Activated CD8-positive, alpha-beta memory T cell treated with anti-CD3 and anti-CD28 coated beads, Interleukin-2, amount 10 ng/mL, durations not matched to agents 7 days and 5 days (primary cell): ENCODE measurements at places on chromosomes 3 and 15.
A peak's percentile ranks its signal among the peaks of the same experiment; 100 is the strongest.

DNA sequence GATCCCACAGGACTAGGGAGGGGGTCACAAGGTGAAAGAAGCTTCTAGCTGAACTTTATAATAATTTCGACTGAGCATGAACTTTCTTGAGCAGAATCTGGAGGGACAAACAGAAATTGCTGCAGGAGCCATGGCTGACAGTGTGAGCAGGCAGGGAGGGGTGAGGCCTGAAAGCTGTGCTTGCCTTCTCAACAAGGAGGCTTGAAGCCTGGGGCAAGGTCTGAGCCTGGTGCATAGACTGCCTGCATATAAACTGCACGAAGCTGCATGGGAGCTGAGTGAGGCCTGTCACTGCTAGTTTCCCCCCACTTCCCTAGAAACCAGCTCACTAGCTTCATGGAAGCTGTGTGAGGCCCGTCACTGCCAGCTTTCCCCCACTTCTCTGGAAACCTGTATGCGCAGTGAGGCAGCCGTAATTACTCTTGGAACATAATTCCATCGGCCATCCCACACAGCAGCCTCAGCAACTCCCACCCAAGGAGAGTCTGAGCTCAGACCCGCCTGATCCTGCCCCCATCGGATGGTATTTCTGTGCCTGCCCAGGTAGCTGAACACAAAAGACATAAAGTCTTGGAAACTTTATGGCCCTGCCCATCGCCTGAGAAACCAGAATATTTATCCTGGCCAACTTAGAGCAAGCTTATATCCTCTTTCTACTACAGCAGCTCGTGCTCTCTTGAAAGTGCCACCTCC lies 136.5 kb downstream of the PLCH1 start:
- no peaks in the 10 kb centered on the region for H3K36me3 ChIP-seq
- H3K27ac ChIP-seq: no peak overlapping the region
- no peak for DNase-seq
- H3K4me1 ChIP-seq: no peaks in the 10 kb centered on the region

- peak overlapping the region; percentile 83 for H3K4me3 ChIP-seq
- peak overlapping the region; percentile 86 for H3K27ac ChIP-seq
- H3K4me1 ChIP-seq: peaks cover 57% of the 10 kb centered on the region
These were observed 551 bp downstream of the PML start for GRCh38 chr15:73994912-73995622.

GRCh38 chr3:97970956-97971620 lies 1.1 kb downstream of the RIOX2 start:
- peaks cover 24% of the 10 kb centered on the region for H3K36me3 ChIP-seq
- no peaks in the 10 kb centered on the region for H3K27me3 ChIP-seq
- H3K4me1 ChIP-seq: peaks cover 89% of the 10 kb centered on the region
- no peak for DNase-seq

DNA sequence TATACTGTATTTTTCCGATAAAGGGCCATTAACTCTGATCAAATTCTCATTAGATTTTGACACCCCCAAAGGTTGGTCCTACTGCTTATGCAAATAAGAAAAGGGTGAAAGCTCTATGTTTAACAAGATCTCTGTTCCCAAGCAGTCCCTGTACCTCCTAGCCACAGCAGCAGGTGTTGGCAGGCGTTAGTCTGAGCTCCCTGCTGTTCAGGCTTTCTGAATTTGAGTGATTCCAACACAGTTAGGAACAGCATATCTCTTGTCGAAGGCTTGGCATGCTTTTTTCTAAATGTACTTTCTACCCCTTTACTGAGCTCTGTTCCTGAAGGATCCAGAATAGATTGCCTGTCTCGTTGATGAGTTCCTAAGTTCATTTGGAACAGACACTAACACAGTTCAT lies 42.3 kb downstream of the MITF start:
- H3K36me3 ChIP-seq: no peaks in the 10 kb centered on the region
- DNase-seq: no peak
- no peaks in the 10 kb centered on the region for H3K27me3 ChIP-seq
- no peak overlapping the region for H3K27ac ChIP-seq
- no peaks in the 10 kb centered on the region for H3K4me1 ChIP-seq

GRCh38 chr3:30531017-30531570 lies 75.3 kb upstream of the TGFBR2 start:
- no peaks in the 10 kb centered on the region for H3K27me3 ChIP-seq
- H3K4me3 ChIP-seq: no peak overlapping the region
- H3K4me1 ChIP-seq: no peaks in the 10 kb centered on the region
- no peak for DNase-seq

DNA sequence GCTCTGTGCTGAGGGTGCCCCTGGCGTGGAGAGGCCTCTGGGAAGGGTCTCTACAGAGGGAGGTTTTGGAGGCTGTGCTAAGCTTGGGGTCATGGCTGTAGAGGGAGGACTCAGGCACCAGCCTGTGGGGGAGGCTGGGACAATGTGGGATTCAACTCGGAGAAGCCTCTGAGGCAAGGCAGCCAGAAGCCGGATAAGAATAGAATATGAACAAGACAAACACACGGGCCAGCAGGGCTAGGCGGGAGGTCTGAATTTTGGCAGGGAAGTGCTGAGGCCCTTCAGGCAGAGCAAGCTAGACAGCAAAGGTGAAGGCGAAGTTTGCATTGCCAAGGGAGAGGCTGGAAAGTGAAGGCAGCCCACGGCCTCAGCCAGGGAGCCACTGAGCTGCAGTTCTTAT lies 612.1 kb upstream of the NR2F2 start:
- no peak overlapping the region for H3K4me3 ChIP-seq
- no peak overlapping the region for H3K27ac ChIP-seq
- H3K27me3 ChIP-seq: no peaks in the 10 kb centered on the region
- H3K4me1 ChIP-seq: no peaks in the 10 kb centered on the region
- no peak for DNase-seq

DNA sequence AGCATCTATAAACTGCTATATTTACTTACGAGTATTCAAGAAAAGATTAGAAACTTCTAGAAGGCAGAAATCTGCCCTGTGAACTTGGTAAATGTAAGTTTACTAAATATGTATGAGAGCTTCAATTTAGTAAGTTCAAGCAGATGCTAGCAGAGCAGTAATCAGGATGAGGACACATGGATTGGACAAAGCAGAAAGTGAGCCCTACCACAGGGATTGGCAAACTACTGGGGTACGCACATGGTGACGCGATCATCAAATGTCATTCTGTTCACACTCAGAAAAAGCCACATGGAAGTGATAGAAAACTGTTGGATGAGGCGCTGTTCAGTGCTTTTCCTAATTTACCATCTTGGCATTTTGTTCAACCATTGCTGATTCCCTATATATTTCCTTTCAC lies 360.2 kb upstream of the ZNF385D start:
- no peak overlapping the region for H3K4me3 ChIP-seq
- no peak overlapping the region for H3K27ac ChIP-seq
- no peaks in the 10 kb centered on the region for H3K36me3 ChIP-seq
- no peaks in the 10 kb centered on the region for H3K27me3 ChIP-seq
- H3K4me1 ChIP-seq: no peaks in the 10 kb centered on the region
- DNase-seq: no peak

- H3K27ac ChIP-seq: peak overlapping the region; percentile 78
- peaks cover 42% of the 10 kb centered on the region for H3K4me1 ChIP-seq
- peaks cover 16% of the 10 kb centered on the region for H3K36me3 ChIP-seq
- H3K4me3 ChIP-seq: peak overlapping the region; percentile 93
These were observed 1.5 kb upstream of the LIMD1 start for GRCh38 chr3:45592830-45593707.

- no peaks in the 10 kb centered on the region for H3K36me3 ChIP-seq
- no peak for DNase-seq
- H3K4me3 ChIP-seq: no peak overlapping the region
- H3K27me3 ChIP-seq: no peaks in the 10 kb centered on the region
- no peak overlapping the region for H3K27ac ChIP-seq
These were observed 221.4 kb downstream of the THSD4 start for GRCh38 chr15:71336671-71337070.

- H3K4me3 ChIP-seq: no peak overlapping the region
- no peaks in the 10 kb centered on the region for H3K36me3 ChIP-seq
- H3K4me1 ChIP-seq: no peaks in the 10 kb centered on the region
- peaks cover 2% of the 10 kb centered on the region for H3K27me3 ChIP-seq
- H3K27ac ChIP-seq: no peak overlapping the region
- no peak for DNase-seq
These were observed 61.9 kb downstream of the WHAMM start for GRCh38 chr15:82871358-82871757.

- no peaks in the 10 kb centered on the region for H3K36me3 ChIP-seq
- peaks cover 3% of the 10 kb centered on the region for H3K27me3 ChIP-seq
- H3K4me1 ChIP-seq: no peaks in the 10 kb centered on the region
- H3K27ac ChIP-seq: no peak overlapping the region
- DNase-seq: no peak
These were observed 19.4 kb upstream of the BCL2A1 start for GRCh38 chr15:79990280-79990996.

- H3K27me3 ChIP-seq: no peaks in the 10 kb centered on the region
- H3K27ac ChIP-seq: no peak overlapping the region
- DNase-seq: no peak
- peaks cover 10% of the 10 kb centered on the region for H3K36me3 ChIP-seq
- H3K4me1 ChIP-seq: no peaks in the 10 kb centered on the region
These were observed 113.8 kb upstream of the TGFBR2 start for GRCh38 chr3:30492322-30493192.

GRCh38 chr3:161927131-161927530 lies 430.5 kb downstream of the OTOL1 start:
- no peak overlapping the region for H3K4me3 ChIP-seq
- no peaks in the 10 kb centered on the region for H3K27me3 ChIP-seq
- DNase-seq: no peak
